ENCODE measurements at places on chromosomes 2 and 18.

DNA sequence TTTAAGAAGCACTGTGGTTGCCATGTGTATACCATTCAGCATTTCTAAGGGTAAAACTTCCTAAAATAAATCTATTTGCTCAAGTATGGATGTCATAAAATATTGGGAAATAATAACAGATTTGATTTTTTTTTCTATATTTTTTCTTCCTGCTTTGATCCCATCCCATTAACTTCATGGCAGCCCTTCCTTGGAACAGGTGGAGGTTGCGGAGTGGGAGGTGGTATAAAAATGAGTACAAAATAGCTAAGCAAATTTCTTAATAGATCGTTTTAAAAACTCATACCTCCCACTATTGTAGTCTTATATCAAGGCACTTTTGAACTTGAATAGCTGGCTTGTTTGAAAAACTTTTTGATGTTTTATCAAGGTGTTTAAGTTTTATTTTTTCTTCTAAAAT, 152.1 kb upstream of the KYNU start:
- DNase-seq: no peak

DNA sequence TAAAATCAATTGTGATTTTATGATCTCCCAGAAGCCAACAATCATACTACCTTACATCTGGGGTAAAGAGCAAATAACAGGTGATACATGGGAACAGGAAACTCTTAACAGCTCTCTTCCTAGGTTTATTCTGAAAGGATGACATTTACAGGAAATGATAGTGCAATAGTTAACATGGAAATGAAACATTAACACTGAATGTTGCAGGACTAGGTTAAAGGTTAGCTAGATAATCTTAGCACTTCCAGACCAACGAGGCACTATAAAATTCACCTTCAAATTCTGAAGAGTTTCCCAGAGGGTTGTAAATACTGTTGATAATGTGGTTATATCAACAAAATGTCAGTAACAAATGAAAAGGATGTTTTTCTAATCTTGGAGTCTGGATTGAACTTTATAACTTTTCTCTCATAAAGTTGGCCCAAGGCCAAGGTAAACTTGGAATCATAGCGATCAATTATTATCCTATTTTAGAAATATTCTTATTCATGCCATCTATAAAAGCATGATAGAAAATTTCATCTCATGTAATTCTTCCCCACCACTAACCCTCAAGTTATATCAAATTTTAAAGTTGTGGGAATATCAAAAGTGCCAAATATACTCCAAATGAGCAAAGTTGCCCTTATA, 32.9 kb upstream of the GCG start:
- DNase-seq: no peak

- no peak for DNase-seq
Measured at GRCh38 chr2:33018271-33018670, 71.5 kb downstream of the LTBP1 start.

GRCh38 chr2:239029958-239030357, 182.1 kb downstream of the TWIST2 start:
- no peak for DNase-seq

DNA sequence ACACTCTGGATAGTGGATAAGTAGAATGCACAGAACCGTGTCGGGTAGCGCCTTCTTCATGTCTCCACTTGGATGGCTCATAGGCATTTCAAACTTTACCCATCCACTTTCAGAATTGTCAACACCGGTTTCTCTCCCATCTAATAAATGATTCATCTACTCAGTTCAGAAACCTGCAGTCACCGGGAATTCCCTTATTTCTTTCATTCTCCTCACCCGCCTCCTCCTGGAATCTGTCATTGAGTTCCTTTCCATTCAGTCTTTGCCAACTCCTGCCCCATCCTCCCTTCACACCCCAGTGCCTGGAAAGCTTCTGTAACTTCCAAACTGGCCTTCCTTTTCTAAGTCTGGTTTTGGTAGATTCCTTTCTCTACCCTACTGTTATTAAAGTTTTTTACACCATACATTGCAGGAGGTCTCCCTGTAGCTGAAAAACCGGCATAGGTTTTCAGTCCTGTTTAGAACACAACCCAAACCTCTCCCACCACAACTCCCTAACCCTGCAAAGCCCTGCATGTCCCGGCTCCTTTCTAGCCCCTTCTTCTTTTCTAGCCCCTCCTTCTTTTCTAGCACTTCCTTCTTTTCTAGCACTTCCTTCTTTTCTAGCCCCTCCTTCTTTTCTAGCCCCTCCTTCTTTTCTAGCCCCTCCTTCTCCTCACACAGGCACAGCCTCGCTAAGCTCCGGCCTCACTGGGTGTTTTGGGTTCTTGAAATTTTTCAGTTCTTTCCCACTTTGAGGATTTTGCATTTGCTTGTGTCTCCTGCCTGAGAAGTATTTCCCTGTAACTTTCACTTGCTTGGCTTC, 133.9 kb upstream of the KLHL14 start:
- no peak for DNase-seq

DNA sequence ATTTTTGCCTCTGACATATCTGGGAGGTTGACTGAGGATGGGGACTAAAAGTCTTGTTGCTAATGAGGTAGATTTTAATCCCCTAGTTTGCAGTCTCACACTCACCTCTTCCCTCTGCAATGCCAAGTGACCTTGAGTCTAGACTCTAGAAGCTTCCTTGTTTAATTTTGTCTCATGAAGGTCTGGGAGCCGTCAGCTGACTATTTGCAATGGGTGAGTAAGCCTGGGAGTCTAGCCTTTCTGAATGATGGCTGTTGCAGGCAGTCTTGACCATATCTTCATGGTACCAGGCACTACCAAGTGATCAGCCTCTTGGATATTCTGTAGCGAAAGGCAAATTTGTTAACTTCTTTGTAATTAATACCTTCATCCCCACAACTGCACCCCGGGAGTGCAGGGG, 61.2 kb downstream of the ARHGAP15 start:
- DNase-seq: no peak

GRCh38 chr2:145043399-145043834, 523.5 kb upstream of the ZEB2 start:
- DNase-seq: no peak
